Pancreas (tissue), 10 donors: ENCODE measurements at places on chromosomes 1 and 21.

GRCh38 chr1:21782349-21782867, 541 bp downstream of the USP48 start:
- peak overlapping the region; percentile 92 for H3K4me3 ChIP-seq
- no peaks in the 10 kb centered on the region for H3K36me3 ChIP-seq
- H3K4me1 ChIP-seq = peaks cover 8% of the 10 kb centered on the region

DNA sequence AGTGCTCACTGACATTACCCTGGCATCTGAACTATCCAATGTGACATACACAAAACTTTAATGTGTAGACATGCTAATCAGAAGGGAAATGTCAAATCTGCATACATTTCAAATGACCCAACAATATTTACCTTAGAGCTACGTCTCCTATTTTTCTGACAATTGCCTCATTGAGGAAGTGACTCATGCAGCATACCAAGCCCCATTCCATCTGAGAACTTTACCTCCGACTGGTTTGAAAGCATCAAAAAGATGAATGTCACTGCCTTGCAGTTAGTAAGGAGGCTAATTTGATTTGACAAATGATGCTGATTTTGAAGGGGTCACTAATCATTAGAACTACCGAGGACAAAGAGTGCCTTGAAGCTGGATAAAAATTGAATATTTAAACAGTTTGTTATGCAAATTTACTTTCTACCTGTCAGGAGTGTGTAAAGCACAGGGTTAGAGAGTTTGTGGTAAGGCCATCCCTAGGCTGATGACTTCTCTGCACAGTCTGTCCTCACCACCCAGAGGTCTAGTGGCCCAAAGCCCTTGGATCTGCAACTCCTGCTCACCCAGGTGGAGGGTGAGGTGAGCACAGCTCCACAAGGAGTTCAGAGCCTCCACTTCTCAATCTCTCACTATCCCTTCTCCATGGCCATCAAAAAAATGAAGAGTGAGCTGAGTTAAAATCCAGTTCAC, 500.3 kb upstream of the C1orf87 start:
- peaks cover 7% of the 10 kb centered on the region for H3K4me1 ChIP-seq
- peak overlapping the region; percentile 41 for H3K27ac ChIP-seq
- no peak for DNase-seq
- no peaks in the 10 kb centered on the region for H3K27me3 ChIP-seq
- no peak overlapping the region for H3K4me3 ChIP-seq
- H3K36me3 ChIP-seq = no peaks in the 10 kb centered on the region

GRCh38 chr1:13929313-13929712, 229.3 kb downstream of the PRDM2 start:
- no peak overlapping the region for H3K4me3 ChIP-seq
- no peak overlapping the region for H3K27ac ChIP-seq
- no peaks in the 10 kb centered on the region for H3K36me3 ChIP-seq
- H3K4me1 ChIP-seq = no peaks in the 10 kb centered on the region

DNA sequence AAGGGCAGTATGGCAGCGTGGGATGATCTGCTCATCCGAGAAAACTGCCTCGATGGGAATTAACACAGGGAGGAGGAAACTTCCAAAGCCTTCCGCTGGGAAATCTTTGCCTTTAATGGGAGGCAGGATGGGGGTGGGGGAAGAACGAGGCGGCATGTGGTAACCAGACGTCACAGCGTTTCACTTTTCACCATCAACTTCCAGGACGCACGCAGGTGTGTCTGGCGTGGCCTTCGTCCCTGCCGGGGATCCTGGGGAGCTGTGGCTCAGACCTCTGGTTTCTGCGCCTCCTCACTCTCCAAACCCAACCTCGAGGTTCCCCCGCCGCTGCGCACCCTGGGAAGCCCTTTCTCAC, 282 bp downstream of the RSPH1 start:
- DNase-seq = no peak
- H3K27me3 ChIP-seq = no peaks in the 10 kb centered on the region
- H3K4me3 ChIP-seq = peak overlapping the region; percentile 67
- H3K36me3 ChIP-seq = no peaks in the 10 kb centered on the region

- H3K4me1 ChIP-seq = peaks cover 10% of the 10 kb centered on the region
- no peak overlapping the region for H3K27ac ChIP-seq
- H3K27me3 ChIP-seq = no peaks in the 10 kb centered on the region
- H3K4me3 ChIP-seq = no peak overlapping the region
- DNase-seq = no peak
- H3K36me3 ChIP-seq = no peaks in the 10 kb centered on the region
These were observed 13.9 kb downstream of the CACHD1 start for GRCh38 chr1:64483731-64484414.
